ENCODE measurements at places on chromosomes 7 and 10. TPM values are rescaled to one million over a fixed set of nuclear protein-coding genes. Genes with fewer than 3 reads are reported as not detected.

DNA sequence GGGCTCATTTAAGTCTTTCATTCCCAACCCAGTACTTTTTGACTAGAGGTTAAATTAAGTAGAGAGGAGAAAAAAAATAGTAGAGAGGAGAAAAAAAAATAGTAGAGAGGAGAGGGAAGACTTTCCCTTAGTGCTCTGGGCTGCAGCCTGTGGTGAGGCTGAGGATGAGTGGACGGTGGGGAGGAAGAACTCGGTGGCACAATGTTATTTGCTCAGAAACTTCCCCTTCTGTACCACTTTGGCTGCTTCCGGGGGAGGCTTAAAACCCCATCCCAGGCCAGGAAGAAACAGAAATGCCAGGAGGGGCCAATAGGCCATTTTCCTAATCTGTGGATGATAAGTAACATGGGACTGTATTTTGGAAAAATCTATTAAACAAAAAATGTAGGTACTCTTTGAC, 14.6 kb upstream of the MLXIPL start:
- DNase-seq = no peak

DNA sequence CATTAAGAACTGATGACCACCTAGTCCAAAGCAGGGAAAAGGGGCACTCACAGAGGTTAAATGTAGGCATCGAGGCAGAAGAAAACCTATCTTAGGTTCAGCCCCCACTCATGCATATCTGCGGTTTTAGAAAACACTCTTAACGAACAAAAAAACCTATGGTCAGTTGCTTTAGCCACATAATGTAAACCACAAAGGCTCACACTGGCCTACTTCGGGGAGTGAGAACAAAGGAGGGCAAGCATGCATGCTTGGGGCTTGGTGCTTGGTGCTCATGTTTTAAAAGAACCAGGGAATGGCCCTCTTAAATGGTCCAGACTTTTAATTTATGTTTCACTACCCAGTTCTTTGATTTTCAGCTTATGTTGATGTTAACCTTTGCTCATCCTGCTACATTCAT, 14.2 kb downstream of the INSYN2A start:
- DNase-seq = no peak

DNA sequence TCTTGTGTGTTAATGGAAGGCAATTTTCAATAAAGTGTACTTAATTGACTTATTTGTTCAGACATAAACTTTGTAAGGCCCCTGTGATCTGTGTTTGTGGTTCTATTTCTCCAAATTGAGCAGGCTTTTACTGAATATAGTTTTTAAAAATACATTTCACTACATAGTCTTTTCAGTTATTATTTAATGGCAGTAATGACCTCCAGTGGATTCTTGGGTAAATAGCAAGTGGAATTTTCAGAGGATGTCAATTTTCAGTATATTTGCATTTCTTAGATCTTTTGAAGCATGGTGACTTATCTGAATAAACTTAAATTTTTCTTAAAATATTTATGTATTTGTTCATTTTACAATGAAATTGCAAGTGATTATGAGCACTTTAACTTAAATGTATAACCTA, 203.1 kb upstream of the PCLO start:
- no peak for DNase-seq

- no peak for DNase-seq
Measured at GRCh38 chr10:4169448-4169847, 384.4 kb upstream of the KLF6 start.

DNA sequence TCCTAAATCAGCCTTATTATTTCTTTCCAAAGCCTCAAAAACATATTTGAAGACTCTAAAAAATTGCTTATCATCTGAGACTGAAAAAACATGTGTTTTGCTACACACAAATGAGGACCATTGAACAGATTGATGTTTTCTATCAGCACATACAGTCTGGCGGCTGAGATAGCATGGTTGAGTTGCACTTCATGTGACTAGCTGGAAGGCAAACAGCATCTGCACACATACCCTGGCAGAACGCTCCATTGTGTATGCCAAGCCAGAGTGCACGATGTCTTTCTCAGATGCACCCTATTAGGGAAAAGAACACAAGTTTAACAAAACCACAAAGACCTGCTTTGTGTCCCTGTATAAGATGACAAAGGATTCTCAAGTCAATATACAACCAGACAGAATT, 33.0 kb downstream of the FAM25A start:
- DNase-seq = no peak

DNA sequence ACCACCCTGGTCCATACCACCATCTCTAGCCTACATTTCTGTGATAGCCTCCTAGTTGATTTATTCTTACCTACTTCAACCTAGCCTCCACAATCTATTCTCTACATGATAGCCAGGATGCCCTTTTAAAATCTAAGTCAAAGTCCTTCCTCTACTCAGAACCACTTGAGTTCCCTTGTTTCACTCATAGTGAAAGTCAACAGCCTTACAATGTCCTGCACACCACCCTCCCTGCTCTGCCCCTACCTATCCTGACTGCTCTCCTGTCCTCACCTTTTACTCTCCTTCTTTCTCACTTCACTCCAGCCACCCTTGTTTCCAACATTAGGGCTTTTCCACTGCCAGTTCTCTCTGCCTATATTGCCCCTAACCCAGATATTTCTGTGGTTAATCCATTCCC, 146.7 kb downstream of the GRM3 start:
- no peak for DNase-seq

- DNase-seq = no peak
Measured at GRCh38 chr7:90469554-90469953, at the start of gene PTTG1IP2. Gene PTTG1IP2 (plus strand): TSS chr7:90469639. CDS start chr7:90469787, 148 bp downstream.

DNA sequence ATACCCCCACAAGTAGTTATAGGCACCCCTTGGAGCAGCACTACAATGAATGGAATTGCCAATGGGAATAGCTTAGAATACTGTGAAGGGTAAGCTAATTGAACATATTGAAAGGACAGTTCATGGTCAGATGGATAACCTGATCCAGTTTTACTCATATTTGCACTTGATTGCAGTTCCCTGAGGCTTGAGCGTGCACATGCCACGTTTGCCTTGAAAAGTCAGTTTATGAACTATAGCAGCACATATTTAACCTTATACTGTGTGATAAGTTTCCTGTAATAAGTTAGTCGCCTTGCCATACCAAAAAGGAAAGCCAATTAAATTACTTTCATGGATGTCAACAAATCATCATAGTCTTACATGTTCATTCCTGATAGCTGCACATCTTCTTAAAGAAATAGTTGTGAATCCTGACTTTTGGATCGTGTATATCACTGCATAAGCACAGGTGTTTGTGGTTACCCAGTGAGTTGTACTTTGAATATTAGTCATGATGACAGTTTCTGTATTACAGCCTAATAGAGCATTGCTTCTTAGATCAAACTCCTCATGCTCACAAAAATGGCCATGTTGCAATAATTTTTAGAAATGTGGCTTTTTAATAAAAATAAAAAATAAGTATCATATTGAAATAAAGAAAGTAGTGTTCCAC, 21.6 kb downstream of the DNTT start:
- DNase-seq = no peak

- DNase-seq = no peak
Measured at GRCh38 chr10:51421853-51422252, 277.5 kb downstream of the CSTF2T start.

DNA sequence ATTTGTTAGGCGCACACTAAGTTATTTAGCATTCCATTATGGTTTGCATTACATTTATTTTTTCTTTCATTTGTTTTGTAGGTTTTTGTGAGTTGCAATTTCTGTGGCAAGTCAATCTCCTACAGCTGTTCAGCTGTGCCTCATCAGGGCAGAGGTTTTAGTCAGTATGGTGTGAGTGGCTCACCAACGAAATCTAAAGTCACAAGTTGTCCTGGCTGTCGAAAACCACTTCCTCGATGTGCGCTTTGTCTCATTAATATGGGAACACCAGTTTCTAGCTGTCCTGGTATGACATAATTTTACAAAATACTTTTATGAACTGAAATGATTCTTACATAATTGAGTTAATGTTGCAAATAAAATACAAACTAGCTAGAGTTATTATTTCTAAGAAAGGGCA, 29.5 kb downstream of the MIOS start:
- DNase-seq = no peak

DNA sequence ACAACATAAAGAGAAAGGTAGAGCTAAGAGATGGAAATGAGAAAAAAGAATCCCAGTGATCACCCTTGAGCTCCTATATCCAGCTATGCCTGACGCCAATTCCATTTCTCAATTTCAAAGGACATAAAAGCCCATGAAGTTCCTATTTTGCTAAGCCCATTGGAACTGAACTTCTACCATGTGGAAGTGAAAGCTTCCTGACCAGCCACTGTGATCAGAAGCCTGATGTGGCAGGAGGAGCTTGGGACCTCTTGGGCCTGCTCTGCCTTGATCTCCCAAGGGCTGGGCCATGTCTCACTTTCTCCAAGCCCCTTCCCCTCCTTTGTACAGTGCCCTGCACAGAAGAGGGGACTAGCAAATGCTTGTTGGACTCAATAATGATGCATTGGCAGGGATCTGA, 52.7 kb downstream of the PRLHR start:
- no peak for DNase-seq

GRCh38 chr10:25615926-25616325, 318.1 kb upstream of the MYO3A start:
- DNase-seq = no peak

DNA sequence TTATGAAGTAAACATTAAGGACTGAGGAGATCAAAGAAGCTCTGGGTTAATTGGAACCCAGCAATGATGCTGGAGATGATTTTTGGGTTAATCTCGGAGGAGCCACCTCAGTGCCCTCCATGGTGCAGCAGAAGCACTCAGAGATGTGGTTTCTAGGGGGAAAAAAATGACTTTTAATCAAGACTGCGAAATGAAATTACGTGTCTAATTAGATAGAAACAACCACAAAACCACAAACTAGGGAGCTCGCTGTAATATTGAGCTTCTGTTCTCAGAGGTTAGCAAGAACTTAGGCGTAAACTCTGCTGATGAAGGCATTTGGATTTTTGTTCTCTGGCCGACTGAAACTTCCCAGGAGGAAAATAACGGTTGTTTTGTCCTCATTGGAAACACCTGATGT, 319.0 kb downstream of the GRID1 start:
- no peak for DNase-seq

- no peak for DNase-seq
Measured at GRCh38 chr10:116134322-116134721, 138.7 kb downstream of the GFRA1 start.

DNA sequence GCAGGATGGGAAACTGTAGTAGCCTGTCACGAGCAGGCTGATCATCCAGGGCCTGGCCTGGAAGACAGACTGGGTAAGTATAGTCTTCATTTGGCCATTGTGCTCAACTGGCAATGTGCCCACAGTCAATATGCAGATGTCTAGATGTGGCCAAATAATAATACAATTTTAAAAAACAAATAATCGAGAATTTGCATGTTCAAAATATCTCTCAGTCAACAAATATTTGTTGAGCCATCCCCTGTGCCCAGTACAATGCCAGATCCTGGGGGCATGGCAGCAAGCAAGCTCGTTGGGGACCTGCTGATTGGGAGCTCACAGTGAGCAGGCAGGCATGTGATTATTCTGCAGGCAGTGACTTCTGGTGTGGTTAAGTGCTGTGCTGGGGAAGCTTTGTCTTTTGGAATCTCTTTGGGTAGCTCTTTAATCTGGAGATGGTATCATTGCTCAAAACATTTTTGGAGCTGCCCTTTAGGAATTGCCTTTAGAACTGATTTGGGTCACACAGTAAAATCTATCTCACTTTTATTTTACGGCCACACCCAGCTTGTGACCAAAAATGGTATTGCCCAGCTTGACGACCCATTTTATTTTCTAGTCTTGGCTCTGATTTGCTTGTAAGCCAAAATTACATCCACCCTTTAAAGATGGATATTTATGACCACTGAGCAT, 92.2 kb downstream of the PLCE1 start:
- no peak for DNase-seq

GRCh38 chr7:106560482-106560881, 100.5 kb downstream of the CCDC71L start:
- no peak for DNase-seq

GRCh38 chr10:21519397-21519933, 6.0 kb downstream of the SKIDA1 start:
- DNase-seq = no peak

- DNase-seq = no peak
Measured at GRCh38 chr7:118057404-118057803, 126.6 kb upstream of the LSM8 start.

- no peak for DNase-seq
Measured at GRCh38 chr10:3071405-3072198, 4.3 kb downstream of the PFKP start.

DNA sequence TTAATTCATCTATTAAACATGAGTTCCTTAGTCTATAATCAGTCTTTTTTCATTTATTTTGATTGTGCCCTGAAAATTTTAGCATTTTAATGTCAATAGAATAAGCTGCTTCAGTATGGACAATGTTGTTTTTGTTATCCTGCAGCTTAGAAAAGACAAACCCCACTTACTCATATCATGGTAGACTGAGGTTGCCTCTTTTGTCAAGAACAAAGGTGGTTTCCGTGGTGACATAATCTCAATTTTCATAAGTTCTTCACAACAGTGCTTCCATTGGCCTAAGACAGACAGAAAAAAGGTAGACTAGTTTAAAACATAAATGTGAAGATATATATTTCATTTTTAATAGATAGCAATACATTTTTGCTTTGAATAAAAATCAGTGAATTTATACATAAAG, 69.1 kb downstream of the RTKN2 start:
- peak; percentile 13 for DNase-seq

DNA sequence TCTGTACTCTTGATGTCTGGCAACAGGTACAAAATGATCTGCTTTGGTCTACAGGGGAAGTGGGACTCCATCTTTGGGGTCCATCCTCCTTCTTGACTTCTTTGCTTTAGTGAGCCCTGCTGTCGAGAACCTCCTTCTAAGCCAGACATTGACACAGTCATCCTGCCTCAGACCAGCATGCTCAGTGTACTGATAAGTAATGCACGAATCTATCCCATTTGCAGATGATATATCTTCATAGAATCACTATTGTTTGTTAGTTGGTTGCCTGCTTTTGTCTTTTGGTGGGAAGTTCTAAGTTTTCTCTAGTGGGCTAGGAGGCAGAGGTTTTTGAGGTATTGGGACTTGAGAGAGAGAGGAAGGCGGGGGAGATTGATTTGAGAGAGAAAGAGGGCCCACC, 8.9 kb downstream of the H2BK1 start:
- no peak for DNase-seq

UPK3BL2 gene
- polyA plus RNA-seq = 0.94 TPM

MINDY4 gene
- 0.23 TPM for polyA plus RNA-seq

MEOX2 gene
- polyA plus RNA-seq = not detected

HMX2 gene
- not detected for polyA plus RNA-seq

UBE2D1 gene
- 20.8 TPM for polyA plus RNA-seq

ANKRD61 gene
- polyA plus RNA-seq = not detected

FAM24B gene
- 7.2 TPM for polyA plus RNA-seq

ANKRD30A gene
- polyA plus RNA-seq = not detected

TWIST1 gene
- polyA plus RNA-seq = not detected

EPHA1 gene
- 14.4 TPM for polyA plus RNA-seq

MPP7 gene
- polyA plus RNA-seq = 17.7 TPM

TRIM56 gene
- polyA plus RNA-seq = 2.8 TPM

FOXI2 gene
- polyA plus RNA-seq = not detected

PRPS1L1 gene
- polyA plus RNA-seq = not detected

CHAT gene
- not detected for polyA plus RNA-seq

All from CD4-positive, alpha-beta memory T cell (primary cell).